Activated CD8-positive, alpha-beta memory T cell treated with anti-CD3 and anti-CD28 coated beads for 1 hour (primary cell): ENCODE measurements at places on chromosomes 3 and 15.

GRCh38 chr3:101902041-101902440 lies 52.7 kb downstream of the NFKBIZ start:
- no peak for DNase-seq

DNA sequence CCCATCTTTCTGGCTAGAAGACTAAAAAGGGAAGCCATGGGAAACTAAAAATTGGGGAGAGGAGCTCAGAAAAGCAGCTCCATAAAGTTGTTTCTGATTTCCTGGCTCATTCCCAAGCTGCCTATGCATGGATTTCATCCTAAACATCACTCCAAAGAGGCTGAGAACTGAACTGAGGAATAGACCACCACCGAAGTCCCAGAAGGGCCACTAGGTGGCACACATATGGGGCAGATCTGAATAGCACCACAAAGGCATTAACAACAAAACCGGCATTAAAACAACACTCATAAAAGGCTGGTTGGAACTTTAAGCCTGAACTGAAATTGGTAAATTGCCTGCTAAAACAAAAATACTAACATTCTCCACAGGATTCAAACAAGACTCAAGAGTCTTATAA lies 106.3 kb downstream of the PLD1 start:
- no peak for DNase-seq

DNA sequence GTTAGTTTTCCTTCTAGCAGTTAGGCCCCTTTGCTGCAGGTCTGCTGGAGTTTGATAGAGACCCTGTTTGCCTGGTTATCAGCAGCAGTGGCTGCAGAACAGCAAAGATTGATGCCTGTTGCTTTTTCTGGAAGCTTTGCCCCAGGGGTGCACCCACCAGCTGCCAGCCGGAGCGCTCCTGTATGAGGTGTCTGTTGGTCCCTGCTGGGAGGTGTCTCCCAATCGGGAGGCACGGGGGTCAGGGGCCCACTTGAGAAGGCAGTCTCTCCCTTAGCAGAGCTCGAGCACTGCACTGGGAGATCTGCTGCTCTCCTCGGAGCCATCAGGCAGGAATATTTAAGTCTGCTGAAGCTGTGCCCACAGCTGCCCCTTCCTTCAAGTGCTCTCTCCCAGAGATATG lies 825.3 kb upstream of the GRM7 start:
- no peak for DNase-seq

- DNase-seq, result no peak
Observed at GRCh38 chr3:141575879-141576743, 89.3 kb downstream of the RASA2 start.

DNA sequence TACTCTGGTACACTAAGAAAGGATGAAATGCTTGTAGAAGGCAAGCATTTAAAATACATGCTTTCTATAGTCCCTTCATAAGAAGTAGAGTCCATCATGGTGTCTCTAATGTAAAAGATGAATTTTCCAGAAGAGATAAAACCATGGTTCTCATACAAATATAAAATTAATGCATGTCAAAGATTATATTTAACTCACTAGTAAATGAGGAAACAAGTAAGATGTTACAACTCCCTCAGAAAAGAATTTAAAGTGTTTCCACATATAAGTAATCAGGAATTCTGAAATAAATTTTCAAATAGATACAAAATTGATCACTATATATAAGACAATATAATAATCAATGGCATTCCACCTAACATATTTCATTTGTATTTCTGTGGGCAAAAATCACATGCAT lies 570.3 kb upstream of the CCDC54 start:
- DNase-seq, result no peak

GRCh38 chr15:79185199-79185598 lies 94.6 kb upstream of the RASGRF1 start:
- no peak for DNase-seq

GRCh38 chr15:76337059-76337695 lies 604 bp downstream of the ISL2 start:
- DNase-seq, result no peak
